ENCODE measurements at places on chromosomes 12 and 14.
A peak's percentile ranks its signal among the peaks of the same experiment; 100 is the strongest.

DNA sequence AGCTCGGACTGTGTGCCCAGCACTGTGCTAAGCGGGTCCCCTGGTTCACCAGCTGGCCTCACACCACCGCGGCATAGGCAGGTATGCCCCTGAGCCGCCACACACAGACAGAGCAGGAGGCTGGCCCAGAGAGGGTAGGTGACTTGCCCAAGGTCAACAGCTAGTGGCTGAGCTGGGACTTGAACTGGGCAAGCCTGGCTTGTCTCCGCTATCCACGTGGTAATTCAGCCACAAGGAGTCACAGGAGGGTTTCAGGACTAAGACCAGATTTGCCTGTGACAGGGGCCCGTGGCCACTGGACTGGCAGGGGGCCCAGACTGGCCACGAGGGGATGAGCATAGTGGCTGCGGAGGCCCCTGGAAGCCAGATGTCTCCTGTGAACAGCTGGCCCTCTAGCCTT, 47.7 kb downstream of the NCOR2 start:
- DNase-seq = no peak
- H3K4me3 ChIP-seq = no peak overlapping the region
- H3K27me3 ChIP-seq = no peaks in the 10 kb centered on the region
- H3K4me1 ChIP-seq = peaks cover 56% of the 10 kb centered on the region
- H3K27ac ChIP-seq = peak overlapping the region; percentile 97

DNA sequence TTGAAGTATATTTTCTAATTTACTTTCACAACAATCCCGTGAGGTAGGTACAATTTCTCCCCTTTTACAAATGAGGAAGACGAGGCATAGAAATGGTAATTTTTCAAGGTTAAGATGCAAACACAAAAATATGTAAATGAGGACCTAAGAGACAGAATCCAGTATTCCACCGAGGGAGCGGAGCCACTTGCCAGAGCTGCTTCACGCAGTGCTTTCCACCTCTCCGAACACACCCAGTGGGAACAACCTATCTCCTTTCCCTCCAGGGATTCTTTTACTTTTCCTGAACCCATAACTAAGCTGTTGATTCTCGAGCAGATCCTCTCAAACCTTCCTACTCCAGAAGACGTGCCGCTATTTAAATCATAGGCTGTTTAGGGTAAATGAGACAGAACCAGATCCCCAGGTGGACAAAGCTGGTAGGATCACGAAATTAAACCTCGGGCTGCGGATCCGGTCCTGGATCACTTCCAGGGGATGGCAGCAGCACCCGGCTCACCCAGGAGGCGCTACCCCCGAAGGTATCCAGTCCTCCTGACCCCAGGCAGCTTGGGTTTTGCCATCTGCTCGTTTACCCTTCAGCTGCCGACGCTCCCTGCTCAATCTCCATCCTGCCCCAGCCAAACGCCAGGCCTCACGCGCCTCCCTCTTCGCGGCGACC, 1.5 kb downstream of the DDHD1 start:
- H3K4me1 ChIP-seq = peaks cover 14% of the 10 kb centered on the region
- no peaks in the 10 kb centered on the region for H3K27me3 ChIP-seq
- H3K27ac ChIP-seq = peak overlapping the region; percentile 88
- peak; percentile 53 for DNase-seq
- H3K36me3 ChIP-seq = no peaks in the 10 kb centered on the region

DNA sequence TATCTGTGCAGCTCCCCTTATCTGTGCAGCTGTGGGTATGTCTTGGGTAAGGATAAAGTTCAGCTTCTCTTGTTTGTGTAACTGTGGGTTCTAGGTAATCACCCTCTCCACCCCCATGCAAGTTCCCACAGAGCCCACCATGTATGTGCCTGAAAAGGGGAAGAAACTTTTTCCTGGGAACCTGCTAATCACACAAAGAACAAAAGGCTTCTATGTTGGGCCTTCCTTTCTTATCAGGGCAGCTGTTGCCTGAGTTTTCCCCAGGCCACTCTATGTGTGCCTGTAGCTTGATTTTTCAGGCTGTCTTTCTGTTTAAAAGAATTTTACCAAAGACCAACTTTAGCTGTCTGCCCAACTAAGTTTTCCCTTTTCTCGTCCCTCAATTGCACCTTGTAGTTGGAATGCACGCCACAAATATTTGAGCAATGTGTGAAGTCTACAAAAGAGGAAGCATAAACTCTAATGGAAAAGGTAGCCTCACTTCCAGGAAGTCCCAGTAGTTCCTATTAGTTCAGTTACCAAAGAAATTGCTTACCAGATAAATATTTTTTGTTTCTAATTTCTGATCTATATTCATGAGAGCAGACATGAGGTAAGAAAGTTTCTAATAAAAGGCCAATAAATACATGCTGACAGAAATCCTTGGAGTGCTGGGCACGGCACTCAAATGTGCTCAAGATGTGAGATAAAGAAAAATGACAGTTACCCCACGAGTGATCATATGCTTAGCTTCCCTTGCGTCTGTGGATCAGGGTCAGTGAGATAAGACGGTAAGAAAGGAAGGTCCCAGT, 2.7 kb upstream of the GALC start:
- DNase-seq = no peak
- H3K27me3 ChIP-seq = no peaks in the 10 kb centered on the region
- peaks cover 23% of the 10 kb centered on the region for H3K4me1 ChIP-seq

DNA sequence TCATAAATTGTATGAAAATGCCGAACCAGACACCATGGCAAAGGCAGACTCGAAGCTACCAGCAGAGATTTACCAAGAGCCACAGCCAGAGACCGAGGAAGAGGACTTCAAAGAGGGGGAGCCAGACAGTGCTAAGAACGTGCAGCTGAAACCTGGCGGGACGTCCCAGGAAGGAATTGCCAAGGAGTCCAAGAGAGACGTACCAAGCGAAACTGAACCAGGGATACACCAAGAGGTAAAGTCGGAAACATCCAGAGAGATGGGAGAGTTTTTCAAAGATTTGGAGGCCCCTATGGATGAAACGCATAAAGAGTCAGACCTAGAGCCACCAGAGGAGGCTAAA, 294 bp downstream of the SAMD15 start:
- H3K4me1 ChIP-seq = peaks cover 15% of the 10 kb centered on the region
- H3K36me3 ChIP-seq = no peaks in the 10 kb centered on the region
- peak overlapping the region; percentile 95 for H3K4me3 ChIP-seq
- no peaks in the 10 kb centered on the region for H3K27me3 ChIP-seq

DNA sequence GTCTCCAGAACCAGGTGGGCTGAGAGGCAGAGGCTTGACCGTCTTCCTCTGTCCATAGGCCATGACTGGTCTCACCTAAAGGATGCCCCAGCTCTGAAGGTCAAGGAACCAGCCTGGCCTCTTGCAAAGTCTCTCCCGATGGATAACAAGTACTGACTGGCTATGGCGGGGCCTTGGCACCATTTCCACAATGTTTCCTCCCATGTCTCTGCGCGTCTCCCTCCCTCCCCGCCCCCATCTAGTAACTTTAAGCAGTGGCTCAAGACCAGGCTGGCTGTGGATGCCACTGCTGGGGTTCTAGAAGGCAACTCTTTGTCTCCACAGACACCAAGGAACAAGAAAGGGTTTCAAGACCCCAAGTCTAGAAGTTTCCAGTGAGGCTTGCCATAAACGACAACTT, 275.5 kb downstream of the DPF3 start:
- no peaks in the 10 kb centered on the region for H3K27me3 ChIP-seq
- H3K4me1 ChIP-seq = peaks cover 1% of the 10 kb centered on the region
- H3K4me3 ChIP-seq = no peak overlapping the region
- H3K36me3 ChIP-seq = no peaks in the 10 kb centered on the region
- H3K27ac ChIP-seq = no peak overlapping the region
- no peak for DNase-seq

GRCh38 chr14:92792885-92793284, 1.2 kb upstream of the GOLGA5 start:
- H3K36me3 ChIP-seq = no peaks in the 10 kb centered on the region
- DNase-seq = no peak

- no peaks in the 10 kb centered on the region for H3K4me1 ChIP-seq
- H3K4me3 ChIP-seq = no peak overlapping the region
- H3K27me3 ChIP-seq = no peaks in the 10 kb centered on the region
- no peak for DNase-seq
- no peaks in the 10 kb centered on the region for H3K36me3 ChIP-seq
These were observed 120.1 kb downstream of the ASCL4 start for GRCh38 chr12:107894589-107894988.

DNA sequence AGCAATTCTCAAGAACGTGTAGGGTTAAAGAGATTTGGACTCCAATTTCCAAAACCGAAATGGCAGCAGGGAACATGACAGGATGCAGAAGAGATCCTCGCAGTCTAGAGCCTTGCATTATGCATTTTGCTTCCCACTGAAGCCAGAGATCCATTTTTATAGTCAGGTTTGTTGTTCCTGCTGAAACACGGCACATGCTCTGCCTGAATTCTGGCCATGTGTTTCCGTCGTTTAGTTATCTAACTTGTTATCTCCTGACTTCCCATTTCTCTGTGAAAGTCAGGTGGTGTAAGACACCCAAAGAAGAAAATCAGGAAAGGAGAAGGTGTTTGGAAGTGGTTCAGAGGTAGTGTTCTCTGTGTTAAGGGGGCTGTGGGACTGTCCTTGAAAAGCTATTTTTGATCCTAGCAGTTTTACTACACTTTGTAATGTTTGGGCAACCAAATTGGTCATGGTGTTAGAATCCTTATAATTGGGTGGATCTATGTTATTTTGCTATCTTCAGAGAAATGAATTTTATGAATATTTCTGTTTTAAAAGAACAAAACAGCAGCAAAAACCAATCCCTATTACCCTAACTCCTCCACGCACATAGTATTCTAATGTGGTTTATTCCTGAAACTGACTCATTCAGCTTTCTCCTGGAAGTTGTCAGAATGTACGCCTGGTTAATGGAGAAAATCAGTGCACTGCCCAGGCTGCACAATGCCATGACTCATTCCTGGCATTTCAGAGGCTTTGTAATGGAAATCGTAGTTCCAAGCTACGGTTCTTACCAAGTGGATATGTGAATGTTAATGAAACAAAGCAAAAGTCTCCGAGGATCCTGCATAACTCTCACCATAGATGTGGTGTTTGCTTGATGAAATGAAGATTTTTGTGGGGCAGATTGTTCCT, 110.1 kb downstream of the SAMD4A start:
- H3K27ac ChIP-seq = no peak overlapping the region
- no peak for DNase-seq
- no peaks in the 10 kb centered on the region for H3K27me3 ChIP-seq
- H3K36me3 ChIP-seq = no peaks in the 10 kb centered on the region
- no peaks in the 10 kb centered on the region for H3K4me1 ChIP-seq
- H3K4me3 ChIP-seq = no peak overlapping the region

DNA sequence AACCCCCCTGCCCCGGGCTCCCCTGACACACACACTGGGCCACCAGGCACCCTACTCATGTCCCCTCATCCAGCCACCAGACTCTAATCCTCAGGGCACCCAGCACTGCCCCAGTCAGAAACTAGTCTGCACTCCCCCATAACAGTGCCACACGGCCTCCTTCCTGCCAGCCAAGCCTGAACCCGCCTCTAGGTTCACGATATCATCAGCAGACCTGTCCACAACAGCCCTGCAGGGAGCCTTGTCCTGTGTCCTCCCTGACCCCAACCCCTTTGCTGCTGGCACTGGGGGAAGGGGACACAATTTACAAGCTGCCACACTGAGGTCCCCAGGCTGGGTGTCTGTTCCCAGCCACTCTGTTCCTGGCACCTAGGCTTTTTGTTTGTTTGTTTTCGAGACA, 33.6 kb downstream of the LTBP2 start:
- H3K27ac ChIP-seq = no peak overlapping the region
- peaks cover 8% of the 10 kb centered on the region for H3K4me1 ChIP-seq
- DNase-seq = no peak
- H3K36me3 ChIP-seq = no peaks in the 10 kb centered on the region
- H3K4me3 ChIP-seq = no peak overlapping the region

DNA sequence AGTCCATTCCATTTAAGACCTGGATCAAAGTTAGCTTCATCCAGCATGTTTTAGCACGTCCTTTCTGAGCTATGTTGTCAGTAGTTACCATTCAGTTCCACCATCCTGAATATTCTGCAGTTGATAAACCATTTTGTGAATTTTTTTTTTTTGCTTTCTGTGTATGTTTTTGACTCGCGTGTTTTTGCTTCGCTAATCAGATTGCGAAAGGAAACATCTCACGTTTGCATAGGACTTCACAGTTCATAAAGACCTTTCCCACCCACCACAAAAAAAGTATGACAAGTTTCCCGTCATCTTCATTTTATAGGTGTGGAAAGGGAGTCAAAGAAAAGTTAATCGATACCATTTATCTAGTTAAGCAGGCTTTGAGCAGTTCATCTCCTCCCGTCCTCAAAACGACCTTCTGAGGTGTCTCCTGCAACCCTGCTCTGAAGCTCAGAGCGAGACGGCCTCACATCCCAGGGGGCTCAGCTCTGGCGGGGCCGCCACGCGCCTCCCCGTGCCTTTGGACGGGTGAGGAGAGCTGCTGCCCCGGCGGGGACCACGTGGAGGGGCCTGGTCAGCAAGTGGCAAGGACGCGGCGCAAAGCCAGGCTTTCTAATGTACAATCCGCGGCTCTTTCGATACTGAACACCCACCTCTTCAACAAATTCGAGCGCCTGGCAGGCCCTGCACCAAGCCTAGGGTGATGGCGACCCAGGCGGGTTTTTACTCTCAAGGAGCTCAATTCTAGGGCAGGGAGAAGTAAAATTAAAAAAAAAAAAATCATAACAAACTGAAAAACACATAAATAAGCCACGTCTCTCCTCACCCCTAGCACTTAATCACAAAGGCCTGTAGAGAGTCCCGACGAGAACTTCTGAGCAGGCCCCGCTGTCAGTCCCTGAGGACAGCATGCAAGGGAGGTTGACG, 988 bp upstream of the TMEM263 start:
- H3K4me3 ChIP-seq = peak overlapping the region; percentile 92
- H3K27me3 ChIP-seq = no peaks in the 10 kb centered on the region
- peak; percentile 39 for DNase-seq
- no peaks in the 10 kb centered on the region for H3K36me3 ChIP-seq
- peaks cover 36% of the 10 kb centered on the region for H3K4me1 ChIP-seq
- H3K27ac ChIP-seq = peak overlapping the region; percentile 98

DNA sequence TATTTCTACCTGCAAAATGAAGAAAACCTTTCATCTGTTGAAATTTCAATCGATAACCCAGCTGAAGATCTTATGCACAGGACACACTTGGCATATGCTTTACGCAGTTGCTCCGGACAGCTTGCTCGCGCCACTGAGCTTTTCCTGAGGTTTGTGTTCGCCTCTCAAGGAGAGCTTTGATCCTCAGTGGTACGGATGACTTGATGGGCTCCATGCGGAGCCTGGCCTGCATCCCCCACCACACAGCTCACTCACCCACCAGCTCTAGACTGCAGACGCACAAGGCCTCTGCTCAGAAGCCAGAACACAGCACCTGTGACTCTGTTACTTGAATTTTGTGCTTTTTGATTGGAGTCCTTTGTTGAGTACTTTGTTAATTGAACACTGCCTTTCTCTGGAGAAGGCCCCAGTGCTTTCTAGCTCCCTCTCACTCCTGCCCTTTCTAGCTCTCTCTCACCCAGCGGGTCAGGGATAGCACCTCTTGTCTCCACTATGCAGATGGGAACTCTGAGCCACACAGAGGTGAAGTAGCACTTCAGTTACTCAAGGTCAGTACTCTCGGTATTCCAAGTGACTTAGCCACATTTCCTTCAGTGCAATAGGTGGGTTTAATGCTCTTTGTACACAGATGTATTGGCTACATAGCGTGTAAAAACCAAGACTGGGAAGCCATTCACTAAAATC, 52.1 kb downstream of the TBC1D30 start:
- no peak overlapping the region for H3K4me3 ChIP-seq
- H3K27ac ChIP-seq = no peak overlapping the region
- peaks cover 11% of the 10 kb centered on the region for H3K36me3 ChIP-seq
- DNase-seq = no peak

Data from body of pancreas (tissue), 4 donors.